ENCODE measurements at places on chromosomes 4 and X. TPM values are rescaled to one million over a fixed set of nuclear protein-coding genes. Genes with fewer than 3 reads are reported as not detected.

Gene PRRG3
- not detected for total RNA-seq

Gene TLR10
- total RNA-seq = not detected

Gene OPRPN
- not detected for total RNA-seq

Gene ATOH1
- total RNA-seq = not detected

Gene NWD2
- total RNA-seq = not detected

Gene MND1
- total RNA-seq = 2.9 TPM

DNA sequence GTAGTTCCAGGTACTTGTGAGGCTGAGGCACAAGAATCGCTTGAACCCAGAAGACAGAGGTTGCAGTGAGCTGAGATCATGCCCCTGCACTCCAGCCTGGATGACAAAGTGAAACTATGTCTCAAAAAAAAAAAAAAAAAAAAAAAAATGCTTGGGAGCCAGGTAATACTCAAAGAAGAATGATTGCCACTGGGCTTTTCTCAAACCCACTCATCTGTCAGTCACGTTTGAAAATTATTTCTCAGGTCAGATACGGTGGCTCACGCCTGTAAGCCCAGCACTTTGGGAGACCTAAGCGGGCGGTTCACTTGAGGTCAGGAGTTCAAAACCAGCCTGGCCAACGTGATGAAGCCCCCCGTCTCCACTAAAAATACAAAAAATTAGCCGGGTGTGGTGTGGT lies 155.7 kb downstream of the RELL1 start:
- no peak for DNase-seq

- DNase-seq = no peak
Observed at GRCh38 chr4:149248191-149248764, 567.4 kb downstream of the IQCM start.

GRCh38 chr4:55395218-55395528 lies 584 bp upstream of the TMEM165 start:
- DNase-seq = no peak

- DNase-seq = no peak
Observed at GRCh38 chr4:185086053-185086452, 57.0 kb upstream of the SLC25A4 start.

DNA sequence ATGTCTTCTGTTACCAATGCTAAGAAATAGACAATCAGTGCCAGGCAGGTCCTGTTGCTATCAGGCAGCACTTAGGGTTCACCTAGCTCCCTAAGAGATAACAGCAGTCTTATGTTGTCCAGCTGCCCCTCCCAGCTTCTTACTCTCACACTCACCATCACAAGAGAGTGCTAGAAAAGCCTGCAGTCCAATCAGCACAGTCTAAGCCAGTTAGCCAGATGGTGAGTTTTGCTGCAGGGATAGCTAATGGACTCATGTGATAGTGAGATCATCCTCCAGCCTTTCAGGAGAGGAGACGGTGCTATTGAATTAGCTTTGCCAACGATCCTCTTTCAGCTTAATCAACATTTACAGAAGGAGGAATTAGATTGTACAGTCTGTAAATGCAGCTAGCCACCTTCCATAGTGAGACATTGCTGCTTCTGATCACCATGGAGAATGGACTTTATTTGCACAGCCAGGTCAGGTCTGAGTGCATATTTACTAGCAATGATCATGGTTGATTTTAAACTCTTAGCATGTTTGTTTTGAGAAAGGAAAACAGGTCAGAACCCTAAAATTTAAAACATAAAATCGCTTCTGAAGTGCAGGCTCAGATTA lies 438.3 kb downstream of the CENPC start:
- no peak for DNase-seq

DNA sequence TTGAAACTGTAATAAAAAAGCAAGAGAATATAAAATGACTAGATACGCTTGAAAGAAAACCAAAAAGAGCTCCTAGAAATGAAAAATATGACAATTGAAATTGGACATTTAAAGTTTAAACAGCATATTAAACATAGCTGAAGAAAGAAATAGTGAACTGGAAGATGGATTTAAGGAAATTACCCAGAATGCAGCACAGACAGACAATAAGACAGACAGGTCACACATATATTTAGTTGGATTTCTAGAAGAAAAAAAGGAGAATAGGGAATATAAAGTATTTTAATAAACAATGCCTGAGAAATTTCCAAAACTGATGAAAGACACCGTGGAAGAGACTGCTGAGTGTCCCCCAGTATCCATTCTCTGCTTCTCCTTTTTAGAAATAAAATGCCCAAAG lies 6.6 kb downstream of the DUSP9 start:
- no peak for DNase-seq

- DNase-seq = no peak
Observed at GRCh38 chr4:139301821-139302611, at the start of gene NDUFC1. Gene NDUFC1 (minus strand): TSS chr4:139302477. CDS start chr4:139295798, 6,679 bp downstream.

- no peak for DNase-seq
Observed at GRCh38 chrX:17104433-17104832, 158.0 kb downstream of the REPS2 start.

DNA sequence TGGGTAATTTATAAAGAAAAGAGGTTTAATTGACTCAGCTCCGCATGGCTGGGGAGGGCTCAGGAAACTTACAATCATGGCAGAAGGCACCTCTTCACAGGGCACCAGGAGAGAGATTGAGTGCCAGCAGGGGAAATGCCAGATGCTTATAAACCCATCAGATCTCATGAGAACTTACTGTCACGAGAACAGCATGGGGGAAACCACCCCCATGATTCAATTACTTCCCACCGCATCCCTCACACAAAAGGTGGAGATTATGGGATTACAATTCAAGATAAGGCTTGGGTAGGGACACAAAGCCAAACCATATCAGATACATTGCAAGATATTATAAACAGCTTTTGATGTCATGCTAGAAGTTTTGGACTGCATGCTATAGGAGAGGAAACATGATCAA lies 204.3 kb downstream of the VEGFC start:
- no peak for DNase-seq

DNA sequence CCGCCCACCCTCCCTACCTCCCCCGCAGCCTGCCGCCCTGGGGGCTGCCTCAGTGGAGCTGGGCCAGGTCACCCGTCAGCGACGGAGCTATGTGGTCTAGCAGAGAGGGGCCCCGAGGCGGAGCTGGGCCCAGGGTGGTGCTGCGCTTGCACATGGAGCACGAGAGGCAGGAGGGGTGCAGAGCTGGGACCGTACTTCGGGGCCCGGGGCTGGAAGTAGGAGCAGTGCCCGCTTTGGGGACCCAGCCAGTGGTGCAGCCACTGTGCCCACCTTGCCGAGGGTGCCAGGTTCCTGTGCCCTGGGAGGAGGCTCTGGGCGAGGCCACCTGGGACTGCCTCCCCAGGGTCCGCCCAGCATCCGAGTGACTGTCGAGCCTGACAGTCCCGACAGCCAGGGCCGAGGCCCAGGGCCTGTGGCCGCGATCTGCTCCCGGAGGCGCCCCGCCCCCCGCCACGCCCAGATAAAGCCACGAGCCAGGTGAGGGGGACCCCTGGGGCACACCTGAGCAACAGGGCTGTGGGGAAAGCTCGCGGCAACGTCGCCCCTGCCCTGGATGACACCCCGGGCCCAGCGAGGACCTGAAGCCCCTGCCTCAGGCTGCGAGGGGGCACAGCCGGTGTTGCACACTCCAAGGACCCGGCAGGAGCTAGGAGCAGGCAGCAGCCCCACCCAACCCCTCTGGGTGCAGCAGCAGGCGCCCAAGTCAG lies 117.5 kb downstream of the DNAAF6 start:
- no peak for DNase-seq

DNA sequence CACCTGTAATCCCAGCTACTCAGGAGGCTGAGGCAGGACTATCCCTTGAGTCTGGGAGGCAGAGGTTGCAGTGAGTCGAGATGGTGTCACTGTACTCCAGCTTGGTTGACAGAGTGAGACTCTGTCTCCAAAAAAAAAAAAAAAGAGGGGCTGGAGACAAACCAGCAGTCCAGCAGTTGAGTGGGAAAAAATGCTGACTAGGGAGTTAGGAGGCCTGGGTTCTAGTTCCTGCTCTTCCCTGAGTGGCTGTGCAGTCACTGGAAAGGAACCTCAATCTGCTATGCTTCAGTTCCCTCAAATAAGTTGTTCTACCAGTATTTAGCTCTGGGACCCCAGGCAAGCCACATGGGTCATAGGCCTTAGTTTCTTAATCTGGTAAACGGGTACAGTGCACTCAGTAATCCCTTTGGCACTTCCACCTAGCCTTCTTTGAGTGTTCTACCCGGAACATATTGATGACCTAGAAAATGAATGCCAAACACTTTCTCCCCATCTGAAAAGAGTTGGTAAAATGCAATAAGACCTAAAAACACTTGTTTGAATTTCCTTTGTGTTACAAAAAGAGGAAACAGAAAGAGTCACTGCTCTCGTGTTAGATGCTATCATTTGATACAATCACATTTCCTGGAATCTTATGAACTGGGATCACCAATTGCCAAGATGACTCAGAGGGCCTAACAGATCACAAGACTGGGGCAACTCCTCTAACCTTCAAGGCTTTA lies 99.3 kb upstream of the EGFL6 start:
- peak; percentile 61 for DNase-seq

- DNase-seq = no peak
Observed at GRCh38 chr4:164770010-164770724, 16.2 kb downstream of the SMIM31 start.

GRCh38 chr4:114839986-114840385 lies 241.4 kb downstream of the UGT8 start:
- DNase-seq = no peak

DNA sequence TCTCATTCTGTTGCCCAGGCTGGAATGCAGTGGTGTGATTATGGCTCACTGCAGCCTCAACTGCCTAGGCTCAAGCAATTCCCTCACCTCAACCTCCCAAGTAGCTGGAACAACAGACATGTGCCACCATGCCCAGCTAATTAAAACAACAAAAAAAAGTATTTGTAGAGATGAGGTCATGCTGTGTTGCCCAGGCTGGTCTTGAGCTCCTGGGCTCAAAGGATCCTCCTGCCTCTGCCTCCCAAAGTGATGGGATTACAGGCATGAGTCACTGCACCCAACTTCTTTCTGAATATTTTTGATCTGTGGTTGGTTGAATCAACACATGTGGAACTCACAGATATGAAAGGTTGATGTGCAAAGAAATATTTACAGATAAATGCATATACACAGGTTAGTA lies 18.5 kb upstream of the SEPTIN11 start:
- DNase-seq = no peak

GRCh38 chrX:30627818-30628652 lies 25.2 kb upstream of the GK start:
- no peak for DNase-seq

DNA sequence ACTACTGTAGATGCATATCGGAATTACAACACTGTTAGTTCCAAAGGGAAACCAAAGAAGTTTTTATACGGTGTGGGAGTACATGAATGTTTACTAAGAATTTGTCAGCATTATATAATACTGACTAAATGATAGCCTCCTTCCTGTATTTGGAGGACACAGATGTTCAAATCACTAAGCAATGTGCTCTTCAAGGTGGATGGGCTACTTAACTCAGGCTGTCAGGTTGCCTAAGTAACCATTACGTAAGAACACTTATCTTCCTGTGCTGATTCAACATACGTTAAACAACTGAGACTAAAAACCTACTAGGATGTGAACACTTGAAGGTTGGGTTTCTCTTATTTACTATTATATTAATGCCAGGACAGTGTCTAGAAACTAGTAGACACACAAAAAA lies 81.9 kb upstream of the HPGD start:
- DNase-seq = no peak

DNA sequence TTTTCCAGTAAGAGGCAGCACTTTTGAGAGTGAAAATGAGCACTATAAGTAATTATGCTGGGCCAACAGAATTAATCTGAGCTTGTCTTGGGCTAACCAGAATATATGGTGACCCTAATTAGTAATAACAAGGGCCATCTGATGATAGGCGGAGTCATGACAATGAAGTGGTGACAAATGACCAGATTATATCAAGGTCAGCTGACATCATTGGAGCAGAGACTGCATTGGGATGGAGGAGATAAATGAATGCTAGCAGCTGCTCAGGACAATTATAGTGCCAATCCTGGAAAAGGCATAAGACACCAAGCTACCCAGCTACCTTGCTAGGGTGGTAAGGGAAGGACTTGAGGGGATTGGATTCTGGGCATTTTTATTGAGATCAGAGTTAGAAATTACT lies 1548.7 kb downstream of the RPA4 start:
- no peak for DNase-seq

DNA sequence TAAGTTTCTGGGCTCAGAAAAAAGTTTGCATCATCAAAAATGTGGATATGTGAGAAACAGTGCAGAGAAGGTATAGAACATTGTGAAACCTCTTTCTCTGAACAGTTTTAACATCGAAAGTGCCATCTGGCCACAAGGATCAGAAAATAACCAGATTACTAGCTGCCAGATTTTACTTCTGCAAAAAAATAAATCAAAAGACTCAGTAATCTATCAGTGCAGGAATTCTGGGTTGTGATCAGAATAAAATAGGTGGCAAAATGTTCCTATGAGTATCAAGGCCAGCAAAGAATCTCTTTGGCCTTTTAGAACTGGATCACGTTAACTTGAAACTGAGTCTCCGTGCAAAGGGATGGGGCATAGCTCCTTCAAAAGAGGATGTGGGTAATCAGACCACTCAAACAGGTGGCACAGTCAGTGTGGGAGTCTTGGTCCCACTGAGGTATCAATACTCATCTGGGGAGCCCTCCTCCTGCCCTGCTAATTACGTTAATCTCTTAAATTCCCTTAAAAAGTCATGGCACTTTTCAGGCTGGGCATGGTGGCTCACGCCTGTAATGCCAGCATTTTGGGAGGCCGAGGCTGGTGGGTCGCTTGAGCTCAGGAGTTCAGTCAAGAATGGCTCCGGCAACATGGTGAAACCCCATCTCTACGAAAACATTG lies 26.7 kb upstream of the RBM47 start:
- no peak for DNase-seq

Data from pulmonary artery endothelial cell (primary cell).